ENCODE measurements at places on chromosomes 11 and 22. TPM values are rescaled to one million over a fixed set of nuclear protein-coding genes. Genes with fewer than 3 reads are reported as not detected.

GRCh38 chr11:111414267-111414931, 35.3 kb upstream of the POU2AF1 start:
- H3K4me3 ChIP-seq: no peak overlapping the region
- no peaks in the 10 kb centered on the region for H3K36me3 ChIP-seq
- no peak for DNase-seq

DNA sequence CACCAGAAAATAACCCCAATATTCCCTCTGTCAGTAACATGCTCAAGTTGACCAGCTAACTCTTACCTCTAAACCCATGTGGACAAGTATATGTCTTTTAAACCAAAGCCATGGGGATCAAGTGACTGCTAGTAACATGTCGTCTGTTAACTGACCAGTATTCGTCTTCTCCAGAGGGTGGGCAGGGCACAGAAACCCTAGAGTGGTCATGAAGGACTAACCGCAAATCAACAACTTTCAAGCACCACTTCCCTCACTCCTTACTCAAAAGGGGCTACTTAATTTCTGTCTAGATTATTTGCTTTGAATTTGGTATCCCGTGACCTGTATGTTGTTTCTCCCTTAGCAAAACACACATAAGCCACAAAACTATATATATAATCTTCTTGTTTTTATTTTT, 293.2 kb downstream of the SWAP70 start:
- H3K27ac ChIP-seq: no peak overlapping the region
- H3K27me3 ChIP-seq: no peaks in the 10 kb centered on the region
- peaks cover 5% of the 10 kb centered on the region for H3K36me3 ChIP-seq
- H3K4me1 ChIP-seq: no peaks in the 10 kb centered on the region
- H3K4me3 ChIP-seq: no peak overlapping the region
- DNase-seq: no peak

The TMEM25 gene
- total RNA-seq: 8.7 TPM

DNA sequence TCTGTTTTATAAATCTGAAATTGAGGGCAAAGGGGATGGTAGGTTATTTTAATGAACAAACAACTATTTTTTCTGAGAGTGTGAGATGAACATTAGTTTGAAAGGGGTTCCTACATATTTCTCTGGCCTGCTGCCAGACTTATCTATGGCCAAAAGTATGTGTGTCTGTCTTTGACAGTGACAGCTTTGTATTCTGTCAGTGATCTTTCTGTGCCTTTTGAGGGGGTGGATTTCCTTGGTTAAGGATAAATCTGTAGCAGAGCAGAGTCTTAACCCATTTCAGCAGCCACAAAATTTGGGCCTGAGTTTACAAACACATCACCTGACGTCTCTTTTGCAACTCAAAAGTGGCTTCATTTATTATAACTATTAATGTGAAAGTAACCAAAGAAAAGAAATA, 30.9 kb downstream of the ZFTA start:
- no peak overlapping the region for H3K27ac ChIP-seq
- H3K4me3 ChIP-seq: no peak overlapping the region
- no peaks in the 10 kb centered on the region for H3K36me3 ChIP-seq
- H3K27me3 ChIP-seq: no peaks in the 10 kb centered on the region
- peak; percentile 29 for DNase-seq

DNA sequence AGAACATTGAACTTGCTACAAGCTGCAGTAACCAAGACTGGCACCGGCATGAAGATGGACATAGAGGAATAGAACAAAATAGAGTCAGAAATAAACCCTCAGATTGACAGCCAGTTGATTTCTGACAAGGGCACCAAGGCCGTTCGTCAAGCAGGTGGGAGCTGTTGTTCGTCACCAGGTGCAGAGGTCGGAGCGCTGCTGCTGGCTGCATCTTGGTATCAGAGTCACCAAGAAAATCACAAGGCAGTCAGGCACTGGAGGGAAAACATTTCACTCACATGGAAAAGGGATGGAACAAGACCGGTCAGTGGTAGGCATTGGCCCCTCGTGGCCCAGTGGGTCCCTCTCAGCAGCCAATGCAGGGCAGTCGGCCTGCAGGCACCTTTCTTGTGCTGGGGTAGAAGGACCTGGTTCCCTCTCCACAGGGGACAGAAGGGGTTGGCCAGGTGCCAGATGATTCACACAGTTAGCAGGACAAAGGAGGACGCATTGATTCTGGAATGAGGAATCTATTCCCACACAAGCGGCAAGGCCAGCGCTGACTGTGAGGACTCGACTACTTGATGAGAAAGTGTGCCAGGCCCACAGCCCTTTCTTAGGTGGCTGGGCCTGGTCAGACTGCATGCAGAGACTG, 115.8 kb upstream of the FGF3 start:
- no peak overlapping the region for H3K4me3 ChIP-seq
- H3K4me1 ChIP-seq: no peaks in the 10 kb centered on the region
- no peak for DNase-seq
- H3K36me3 ChIP-seq: no peaks in the 10 kb centered on the region
- no peak overlapping the region for H3K27ac ChIP-seq

The GRAP2 gene
- not detected for total RNA-seq

The NXPE4 gene
- not detected for total RNA-seq

GRCh38 chr11:64245797-64246620, 734 bp downstream of the PPP1R14B start:
- no peak for DNase-seq
- peaks cover 32% of the 10 kb centered on the region for H3K36me3 ChIP-seq
- H3K4me3 ChIP-seq: peak overlapping the region; percentile 97
- peaks cover 37% of the 10 kb centered on the region for H3K4me1 ChIP-seq
- H3K27ac ChIP-seq: peak overlapping the region; percentile 97
- no peaks in the 10 kb centered on the region for H3K27me3 ChIP-seq

The DEPDC7 gene
- 18.3 TPM for total RNA-seq

DNA sequence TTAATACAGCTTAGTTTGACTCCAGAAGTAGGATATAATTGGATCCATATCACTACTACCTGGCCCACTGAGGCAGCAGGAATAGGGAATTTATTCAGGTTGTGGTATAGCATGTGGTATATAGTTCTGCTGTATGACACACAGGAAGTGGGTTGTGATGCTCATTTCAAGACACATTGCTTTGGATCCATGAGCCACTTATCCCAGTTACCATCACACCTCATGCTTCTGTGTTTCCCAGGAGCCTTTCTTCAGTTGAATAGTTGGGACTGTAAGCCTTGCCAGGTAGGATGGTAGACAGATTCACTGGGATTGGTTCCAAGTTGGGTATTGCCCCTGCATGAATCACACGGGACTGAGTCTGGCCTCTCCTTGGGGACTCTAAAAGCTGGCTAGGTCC, 9.9 kb upstream of the SLC37A2 start:
- H3K36me3 ChIP-seq: no peaks in the 10 kb centered on the region
- no peak overlapping the region for H3K27ac ChIP-seq
- no peaks in the 10 kb centered on the region for H3K4me1 ChIP-seq
- no peak overlapping the region for H3K4me3 ChIP-seq
- DNase-seq: no peak

- no peak for DNase-seq
- H3K36me3 ChIP-seq: no peaks in the 10 kb centered on the region
- H3K4me3 ChIP-seq: peak overlapping the region; percentile 75
- H3K4me1 ChIP-seq: peaks cover 30% of the 10 kb centered on the region
- H3K27me3 ChIP-seq: no peaks in the 10 kb centered on the region
These were observed 1.7 kb downstream of the TIMP3 start for GRCh38 chr22:32803020-32803737.

DNA sequence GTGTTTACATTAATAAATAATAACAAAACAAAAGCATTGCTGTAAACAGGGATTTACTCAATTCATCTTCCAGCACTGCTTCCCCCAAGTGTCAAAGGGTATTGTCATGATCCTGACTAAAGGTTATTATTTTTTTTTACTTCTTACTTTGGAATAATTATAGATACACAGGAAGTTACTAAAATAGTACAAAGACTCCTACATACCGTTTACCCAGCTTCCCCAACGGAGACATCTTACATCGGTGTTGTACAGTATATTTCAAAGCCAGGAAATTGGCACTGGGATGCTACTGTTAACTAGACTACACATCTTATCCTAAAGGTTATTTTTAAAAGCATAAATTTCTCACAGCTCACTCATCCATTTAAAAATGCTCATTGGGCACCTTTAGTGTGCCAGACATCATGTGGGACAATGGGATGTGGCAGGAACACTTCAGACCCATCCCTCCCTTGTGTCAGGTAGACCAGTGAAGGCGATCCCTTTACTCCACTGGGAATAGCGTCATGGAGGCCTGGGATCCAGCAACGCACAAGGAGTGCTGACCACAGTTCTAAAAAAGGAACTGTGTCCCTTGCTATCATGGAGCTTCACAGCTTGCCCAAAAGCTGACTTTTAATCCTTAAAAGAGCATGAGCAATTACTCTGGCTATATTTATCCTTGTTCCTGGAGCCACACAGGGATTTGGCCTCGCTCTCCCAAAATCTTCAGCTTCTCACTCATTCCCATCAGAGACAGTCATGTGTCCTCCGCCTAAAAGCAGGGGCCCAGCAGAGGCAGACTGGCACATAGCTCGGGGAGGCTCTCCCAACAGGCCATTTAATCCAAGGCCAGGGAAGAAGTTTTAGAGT, 3.1 kb upstream of the IRAG1 start:
- DNase-seq: no peak
- H3K27ac ChIP-seq: no peak overlapping the region
- H3K36me3 ChIP-seq: no peaks in the 10 kb centered on the region
- H3K4me3 ChIP-seq: no peak overlapping the region

The TRIM48 gene
- not detected for total RNA-seq

The SOX6 gene
- total RNA-seq: 7.9 TPM

GRCh38 chr11:113015098-113015455, 53.9 kb downstream of the NCAM1 start:
- no peaks in the 10 kb centered on the region for H3K36me3 ChIP-seq
- H3K27me3 ChIP-seq: no peaks in the 10 kb centered on the region
- H3K4me3 ChIP-seq: no peak overlapping the region
- H3K4me1 ChIP-seq: peaks cover 14% of the 10 kb centered on the region
